H1 (cell line): ENCODE measurements at places on chromosomes 11 and 22. TPM values are rescaled to one million over a fixed set of nuclear protein-coding genes. Genes with fewer than 3 reads are reported as not detected.

DNA sequence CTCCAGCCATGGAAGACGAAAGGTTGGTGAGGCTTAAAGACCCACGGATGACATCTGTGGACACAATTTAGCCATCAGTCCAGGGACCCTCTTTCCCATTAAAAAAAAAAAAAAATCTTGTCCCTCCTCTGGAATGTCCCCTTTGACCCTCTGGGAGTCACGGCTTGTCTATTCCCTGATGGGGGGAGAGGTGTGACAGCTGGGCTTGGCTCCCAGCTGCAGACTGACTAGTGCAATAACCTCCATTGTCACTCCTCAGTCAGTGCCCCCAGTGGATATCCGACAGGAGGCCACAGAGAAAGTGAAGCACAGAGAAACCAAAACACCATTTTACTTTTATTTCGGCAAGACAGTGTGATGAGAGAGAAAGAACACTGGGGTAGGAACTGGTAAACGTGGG is 2.7 kb upstream of the VSIG2 start:
- DNase-seq = no peak
- no peak overlapping the region for H3K4me3 ChIP-seq
- no peak overlapping the region for H3K27ac ChIP-seq
- H3K27me3 ChIP-seq = peaks cover 89% of the 10 kb centered on the region

GRCh38 chr22:45908961-45909360 is 68.0 kb downstream of the WNT7B start:
- H3K4me1 ChIP-seq = no peaks in the 10 kb centered on the region
- H3K36me3 ChIP-seq = no peaks in the 10 kb centered on the region
- H3K27ac ChIP-seq = no peak overlapping the region
- DNase-seq = no peak
- H3K4me3 ChIP-seq = no peak overlapping the region

DNA sequence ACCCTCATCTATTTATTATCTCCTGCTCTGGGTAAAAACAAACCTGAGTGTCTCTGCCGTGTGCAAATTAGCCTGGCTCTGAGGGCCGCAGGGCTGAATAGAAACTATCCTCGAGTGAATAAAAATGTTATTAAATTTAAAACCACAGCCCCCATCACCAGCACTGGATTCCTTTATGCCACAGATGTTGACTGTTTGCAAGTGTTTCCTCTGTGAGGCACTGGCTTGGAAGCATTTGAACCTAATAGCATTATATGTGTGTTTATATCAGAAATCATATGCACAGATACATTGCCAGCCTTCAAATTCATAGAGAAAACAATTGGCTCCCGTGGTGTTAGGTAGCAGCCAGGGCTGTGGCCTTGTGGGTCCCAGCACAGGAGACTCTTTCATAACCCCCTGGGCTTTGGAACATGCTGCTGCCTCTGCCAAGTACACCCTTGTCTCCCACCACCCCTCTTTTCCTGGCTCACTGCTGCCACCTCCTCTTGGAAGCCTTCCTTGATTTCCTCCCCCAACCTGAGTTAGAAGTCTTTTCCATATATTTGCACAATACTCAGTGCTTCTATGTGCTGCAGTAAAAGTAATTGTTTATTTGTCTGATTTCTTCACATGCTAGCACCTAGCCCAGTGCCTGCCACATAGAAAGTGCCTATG is 294.4 kb downstream of the DDX10 start:
- no peaks in the 10 kb centered on the region for H3K27me3 ChIP-seq
- no peak overlapping the region for H3K27ac ChIP-seq
- no peaks in the 10 kb centered on the region for H3K36me3 ChIP-seq
- H3K4me1 ChIP-seq = no peaks in the 10 kb centered on the region
- no peak for DNase-seq
- H3K4me3 ChIP-seq = no peak overlapping the region

Gene CHRDL2
- total RNA-seq = 0.25 and 0.48 TPM in 2 replicates

- peaks cover 11% of the 10 kb centered on the region for H3K4me1 ChIP-seq
- H3K4me3 ChIP-seq = no peak overlapping the region
Observed at GRCh38 chr11:92332986-92333385, 108.4 kb downstream of the FAT3 start.
